ENCODE measurements at places on chromosomes 5 and 9. TPM values are rescaled to one million over a fixed set of nuclear protein-coding genes. Genes with fewer than 3 reads are reported as not detected.

Gene RXRA
- 17.5 TPM for total RNA-seq

Gene PRUNE2
- total RNA-seq: not detected

Gene IFNB1
- total RNA-seq: not detected

Gene PCDHGB3
- total RNA-seq: 1.2 TPM

Gene WDR70
- 29.7 TPM for total RNA-seq

Gene DROSHA
- 84.1 TPM for total RNA-seq

Gene AGXT2
- total RNA-seq: not detected

GRCh38 chr5:36815871-36816270 is 60.7 kb upstream of the NIPBL start:
- no peak for DNase-seq

- DNase-seq: no peak
Measured at GRCh38 chr9:131523451-131524435, 7.3 kb downstream of the UCK1 start.

- no peak for DNase-seq
Measured at GRCh38 chr5:64003966-64004365, 41.7 kb upstream of the HTR1A start.

DNA sequence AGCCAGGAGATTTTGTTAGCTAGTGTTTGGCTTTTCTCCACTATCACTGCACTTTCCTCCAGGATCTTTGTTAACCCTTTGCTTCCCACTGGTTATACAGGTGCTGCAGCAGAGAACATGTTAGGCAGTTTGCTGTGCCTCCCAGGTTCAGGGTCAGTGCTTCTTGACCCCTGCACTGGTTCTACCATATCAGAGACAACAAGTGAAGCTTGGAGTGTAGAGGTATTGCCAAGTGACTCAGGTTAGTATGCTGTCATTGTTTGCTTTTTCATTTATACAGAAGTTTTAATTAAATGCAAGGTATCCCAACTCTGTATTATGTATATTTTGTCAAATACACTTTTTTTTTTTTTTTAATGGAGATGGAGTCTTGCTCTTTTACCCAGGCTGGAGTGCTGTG is 68.4 kb downstream of the GAPVD1 start:
- DNase-seq: peak; percentile 68

DNA sequence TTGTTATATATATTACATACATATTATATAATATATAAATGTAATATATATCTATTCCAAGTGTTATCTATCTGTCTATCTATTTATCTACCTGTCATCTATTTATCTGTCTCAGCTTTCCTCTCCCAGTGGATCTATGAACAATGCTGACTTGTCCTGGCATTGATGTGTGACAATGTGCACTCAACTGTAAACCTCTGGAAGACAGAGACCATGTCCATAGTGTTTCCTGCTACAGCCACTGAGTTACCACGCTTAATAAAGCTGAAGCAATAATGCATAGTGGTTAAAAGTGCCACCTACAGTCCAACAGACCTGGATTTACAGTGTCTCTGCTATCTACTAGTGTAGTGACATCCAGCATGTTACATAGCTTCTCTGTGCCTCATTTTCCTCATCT is 57.2 kb upstream of the TMED7 start:
- DNase-seq: no peak

- no peak for DNase-seq
Measured at GRCh38 chr9:4506490-4506889, 16.2 kb downstream of the SLC1A1 start.

DNA sequence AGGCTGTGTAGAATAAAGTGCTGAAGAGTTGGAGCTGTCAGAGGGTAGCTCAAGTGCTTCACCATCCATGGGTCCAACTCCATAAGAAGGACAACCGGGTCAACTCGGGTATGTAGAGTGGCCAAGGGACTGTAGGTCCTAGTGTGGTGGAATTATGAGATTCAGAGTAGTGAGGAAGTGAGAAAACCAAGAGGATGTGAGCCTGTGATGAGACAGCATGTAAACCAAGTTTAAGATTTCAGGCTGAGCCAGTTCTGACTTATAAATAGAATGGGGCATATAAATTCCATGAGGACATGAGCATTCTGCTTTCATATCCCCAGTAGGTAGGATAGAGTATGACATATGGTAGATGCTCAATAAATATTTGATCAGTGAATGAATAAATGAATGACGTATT is 96.3 kb downstream of the CFAP95 start:
- DNase-seq: peak; percentile 75

DNA sequence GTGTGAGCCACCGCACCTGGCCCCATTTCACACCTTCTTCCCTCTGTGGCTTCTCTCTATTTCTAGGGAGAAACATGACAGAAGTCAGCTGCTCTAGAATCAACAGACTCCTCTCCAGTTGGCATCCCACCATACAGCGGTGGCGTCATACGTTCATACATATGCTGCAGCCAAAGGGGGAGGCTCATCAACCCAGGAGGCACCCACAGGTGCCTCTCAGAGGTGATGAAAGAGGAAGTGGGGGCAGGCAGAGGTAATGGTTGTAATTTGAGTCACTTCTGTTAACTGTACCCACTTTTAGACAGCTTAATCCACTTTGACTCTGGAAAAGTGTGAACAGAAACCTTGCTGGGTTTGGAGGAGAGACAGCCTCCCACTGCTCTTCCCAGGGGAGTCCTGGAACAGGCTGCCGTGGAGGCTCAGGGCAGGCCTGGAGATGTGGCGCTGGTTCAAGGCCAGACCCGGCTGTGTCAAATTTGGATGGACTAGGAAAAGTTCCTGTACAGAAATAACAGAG is 47.3 kb upstream of the SUB1 start:
- no peak for DNase-seq

- DNase-seq: peak; percentile 94
Measured at GRCh38 chr9:83962165-83962564, 17.9 kb downstream of the HNRNPK start.

DNA sequence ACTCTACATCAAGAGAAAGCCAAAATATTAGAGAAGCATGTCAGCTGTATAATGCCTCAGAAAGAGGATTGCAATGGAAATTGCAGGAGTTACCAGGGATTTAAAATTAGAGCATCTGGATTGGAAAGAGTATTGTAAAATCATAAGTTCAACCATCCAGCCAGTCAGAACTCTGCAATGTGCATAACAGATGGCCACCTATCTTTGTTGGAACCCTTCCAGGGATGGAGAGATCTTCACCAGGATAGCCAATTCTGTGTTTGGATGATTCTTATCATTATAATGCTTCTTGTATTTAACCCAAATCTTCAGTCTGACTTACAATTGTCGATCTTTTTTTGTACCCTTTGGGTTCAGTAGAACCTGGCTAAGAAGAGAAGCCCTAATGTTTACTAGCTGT is 164.4 kb downstream of the TLR4 start:
- DNase-seq: no peak

Data from PC-3 (cell line).